Colonic mucosa (tissue), 4 donors: ENCODE measurements at places on chromosomes 6 and 20. TPM values are rescaled to one million over a fixed set of nuclear protein-coding genes. Genes with fewer than 3 reads are reported as not detected.

Gene GPRC6A
- 0.11 TPM for total RNA-seq

Gene GUCA1A
- total RNA-seq = not detected

Gene ZKSCAN4
- 4.9 TPM for total RNA-seq

Gene PBOV1
- not detected for total RNA-seq

Gene C4B
- 19.4 TPM for total RNA-seq

Gene CABLES2
- total RNA-seq = 7.8 TPM

Gene TP53INP2
- 38.1 TPM for total RNA-seq

Gene KCNS1
- not detected for total RNA-seq

Gene BTBD3
- 33.8 TPM for total RNA-seq

Gene MOCS1
- 15.7 TPM for total RNA-seq

Gene TMEM74B
- total RNA-seq = 2.0 TPM

Gene TGM3
- total RNA-seq = 0.27 TPM

Gene DEFB132
- total RNA-seq = not detected

Gene VNN1
- total RNA-seq = 0.62 TPM

Gene TXLNB
- 0.29 TPM for total RNA-seq
